ENCODE measurements at places on chromosomes 5 and 9.

- no peak for DNase-seq
Observed at GRCh38 chr9:29449306-29449705, 1876.0 kb upstream of the C9orf72 start.

DNA sequence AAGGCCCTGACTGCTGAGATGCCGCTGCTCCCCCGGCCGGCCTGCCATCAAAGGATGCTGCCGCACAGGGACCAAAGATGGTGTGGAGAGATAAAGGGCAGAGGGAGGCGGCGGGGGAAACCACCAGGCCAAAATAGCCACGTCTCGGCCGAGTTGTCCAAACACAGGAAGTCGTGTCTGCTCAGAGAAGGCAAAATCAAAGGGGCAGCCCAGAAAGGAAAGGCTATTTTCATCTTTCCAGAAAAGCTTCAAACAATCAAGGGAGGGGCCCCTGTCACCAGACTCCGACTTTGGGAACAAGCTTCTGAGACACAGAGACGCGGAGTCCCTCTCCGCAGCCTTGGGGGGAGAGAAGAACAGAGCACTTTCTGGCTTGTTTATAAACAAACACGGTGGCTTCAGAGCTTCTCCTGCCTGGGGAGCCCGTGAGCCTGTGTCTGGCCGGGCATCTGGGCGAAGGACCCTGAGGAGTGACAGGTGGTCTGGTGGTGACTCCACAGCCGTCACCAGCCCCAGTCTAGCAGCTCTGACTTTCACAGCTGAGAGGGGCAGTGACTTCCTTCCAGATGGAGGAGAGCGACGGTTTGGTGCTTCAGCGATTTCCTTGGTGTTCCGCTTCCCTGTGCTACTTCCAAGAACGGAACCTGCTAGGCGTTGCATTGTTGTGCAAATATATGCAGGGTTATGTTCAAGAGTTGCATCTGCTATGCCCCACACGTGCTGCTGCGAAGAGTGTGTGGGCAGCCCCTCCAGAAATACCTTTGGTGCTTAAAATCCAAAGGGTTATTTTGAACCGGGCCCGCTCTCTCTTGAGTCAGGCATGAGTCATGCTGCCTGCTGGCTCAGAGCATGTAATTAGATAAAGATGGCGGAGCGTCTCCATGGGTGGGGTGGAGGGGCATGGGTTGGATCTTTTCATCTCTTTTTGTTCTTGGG, 24.0 kb downstream of the ADAMTSL2 start:
- peak; percentile 59 for DNase-seq

GRCh38 chr9:136784997-136785361, 6.2 kb upstream of the TMEM141 start:
- DNase-seq = no peak

- DNase-seq = no peak
Observed at GRCh38 chr9:95047452-95048224, 269.9 kb downstream of the FANCC start.

DNA sequence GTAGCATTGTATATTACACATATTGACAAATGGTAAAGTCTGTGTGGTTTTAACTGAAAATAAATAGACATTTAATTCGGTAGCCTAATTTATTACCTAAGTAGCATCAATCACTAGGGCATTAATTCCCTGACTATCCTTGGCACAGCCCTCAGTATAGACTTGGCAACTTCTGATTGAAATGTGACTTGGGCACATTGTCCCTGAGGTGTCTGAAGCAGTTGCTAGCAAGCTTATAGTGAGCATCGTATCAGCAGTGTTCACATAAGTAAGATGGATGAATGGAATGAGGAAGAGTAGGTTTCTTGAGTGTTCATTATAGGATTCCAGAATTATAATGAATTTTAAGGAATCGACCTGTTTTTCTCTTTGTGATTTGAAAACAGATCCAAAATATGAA, 16.1 kb downstream of the LURAP1L start:
- DNase-seq = no peak

DNA sequence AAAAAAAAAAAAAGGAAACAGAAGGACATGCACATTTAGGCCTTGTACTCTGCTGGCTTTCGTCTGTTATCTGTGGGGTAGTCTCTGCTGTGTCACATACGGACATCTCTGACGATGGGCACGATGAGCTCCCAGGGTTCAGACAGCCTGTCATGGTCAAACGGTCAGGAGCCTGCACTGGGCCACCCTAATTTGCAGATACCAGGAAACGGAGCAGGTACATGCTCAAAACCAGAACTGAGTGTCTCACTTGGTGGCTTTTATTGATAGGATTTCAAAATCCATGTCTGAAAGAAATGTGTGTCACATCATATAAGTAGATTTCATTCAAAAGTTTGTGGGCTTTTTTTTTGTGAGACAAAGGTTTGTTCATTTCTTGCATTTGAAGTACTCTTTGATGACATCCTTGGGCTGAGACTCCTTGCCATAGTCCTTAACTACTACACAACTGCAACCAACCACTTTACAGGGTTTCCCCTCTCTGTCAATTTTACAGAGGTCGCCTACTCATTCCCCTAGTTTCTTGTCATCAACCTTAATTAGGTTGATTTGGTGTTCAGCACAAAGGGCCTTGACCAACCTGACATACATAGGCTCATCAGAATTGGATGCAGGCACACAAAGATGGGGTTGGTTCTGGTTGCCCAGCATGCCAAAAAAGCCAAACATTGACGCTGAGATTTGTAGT, 9.0 kb downstream of the CKMT2 start:
- DNase-seq = no peak

DNA sequence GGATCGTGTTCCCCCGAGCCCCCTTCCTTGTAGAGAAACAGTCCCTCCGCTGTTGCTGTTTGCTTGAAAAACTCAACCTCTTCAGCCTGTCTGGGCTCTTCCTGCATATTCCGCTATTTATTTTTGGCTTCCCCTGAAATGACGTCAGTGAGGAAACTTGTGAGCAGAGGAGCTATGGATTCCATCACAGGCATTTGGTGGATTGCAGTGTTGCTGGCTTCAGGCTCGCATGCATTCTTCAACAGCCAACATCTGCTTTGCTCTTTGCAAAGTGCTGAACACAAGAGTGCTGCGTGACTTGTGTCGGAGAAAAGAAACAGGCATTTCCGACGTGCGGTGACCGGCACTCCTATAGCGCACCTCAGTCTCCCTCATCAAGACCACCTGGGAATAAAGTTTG, 232.7 kb downstream of the RFK start:
- DNase-seq = no peak

DNA sequence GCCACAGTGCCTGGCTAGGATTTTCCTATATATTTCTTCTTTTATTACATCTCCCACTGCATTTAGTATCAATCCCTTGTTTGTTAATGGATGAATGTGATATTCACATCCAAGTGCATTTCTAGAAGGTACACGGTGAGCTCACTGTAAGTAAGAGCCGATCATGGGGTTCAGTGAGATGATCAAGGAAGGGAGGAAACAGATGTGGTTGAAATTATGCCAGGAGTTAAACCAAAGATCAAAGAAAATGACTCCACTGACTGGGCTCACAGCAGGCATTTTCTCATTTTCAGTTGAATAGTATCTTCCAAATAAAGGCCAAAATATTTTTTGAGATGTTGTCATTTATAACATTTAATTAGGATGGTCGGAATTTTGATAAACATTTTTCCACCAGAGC, 97.8 kb downstream of the CFAP90 start:
- DNase-seq = no peak

DNA sequence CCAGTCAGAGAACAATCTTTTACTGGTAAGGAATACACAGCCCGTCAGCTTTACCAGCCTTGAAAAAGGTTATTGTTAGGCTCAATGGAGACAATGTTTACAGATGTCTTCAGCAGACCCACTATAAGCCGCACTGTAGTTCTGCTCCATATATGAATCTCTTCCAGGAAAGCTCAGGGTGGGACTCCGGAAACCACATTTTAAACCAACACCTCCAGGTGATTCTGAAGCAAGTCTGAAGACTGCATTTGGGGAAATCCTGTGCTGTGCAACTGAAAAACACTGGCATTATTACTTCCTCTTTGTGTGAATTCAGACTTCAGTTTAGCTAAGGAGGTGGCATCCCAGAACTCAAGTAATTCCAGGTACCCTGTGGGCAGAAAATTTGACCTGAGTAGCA, 3.5 kb downstream of the GZMK start:
- no peak for DNase-seq

DNA sequence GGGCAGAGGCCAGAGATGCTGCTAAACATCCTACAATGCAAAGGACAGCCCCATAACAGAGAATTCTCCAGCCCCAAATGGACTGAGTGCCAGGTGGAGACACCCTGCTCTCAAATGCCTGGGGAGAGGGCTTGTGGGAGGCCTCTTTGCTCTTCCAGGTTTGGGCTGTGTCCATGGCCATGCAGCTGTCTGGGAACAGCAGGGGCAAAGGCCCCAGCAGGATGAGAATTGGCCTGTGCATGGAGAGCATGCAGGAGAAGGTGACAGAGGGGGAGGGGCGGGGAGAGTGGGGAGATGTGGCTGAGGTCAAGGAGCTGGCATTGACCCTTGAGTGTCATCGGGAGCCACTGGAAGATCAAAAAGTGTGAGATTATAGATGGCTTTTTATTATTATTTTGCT, 111.5 kb upstream of the ERCC6L2 start:
- no peak for DNase-seq

- no peak for DNase-seq
Observed at GRCh38 chr9:78542491-78543181, 245.7 kb downstream of the PSAT1 start.

- DNase-seq = no peak
Observed at GRCh38 chr5:131825404-131826013, 28.7 kb upstream of the FNIP1 start.

GRCh38 chr9:96505316-96505991, 55.5 kb downstream of the HABP4 start:
- DNase-seq = no peak

DNA sequence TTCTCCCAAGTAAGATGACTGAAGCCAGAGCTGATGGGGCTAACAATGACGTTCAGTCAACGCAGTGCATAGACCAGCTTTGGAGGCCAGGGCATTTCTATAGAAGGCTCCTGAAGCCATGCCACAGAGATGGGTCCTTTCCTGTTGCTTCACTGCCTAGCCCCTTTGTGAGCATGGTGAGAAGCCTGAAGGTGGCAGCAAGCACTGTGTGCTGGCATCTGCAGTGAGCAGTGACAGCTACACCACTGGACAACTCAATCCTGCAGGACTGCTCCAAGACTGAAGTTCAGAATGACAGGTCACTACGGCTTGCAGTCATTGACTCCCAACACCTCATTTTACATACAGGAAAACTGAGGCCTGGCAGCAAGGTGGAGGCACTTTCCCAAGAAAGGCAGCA, 229.0 kb downstream of the TSSK1B start:
- DNase-seq = no peak

DNA sequence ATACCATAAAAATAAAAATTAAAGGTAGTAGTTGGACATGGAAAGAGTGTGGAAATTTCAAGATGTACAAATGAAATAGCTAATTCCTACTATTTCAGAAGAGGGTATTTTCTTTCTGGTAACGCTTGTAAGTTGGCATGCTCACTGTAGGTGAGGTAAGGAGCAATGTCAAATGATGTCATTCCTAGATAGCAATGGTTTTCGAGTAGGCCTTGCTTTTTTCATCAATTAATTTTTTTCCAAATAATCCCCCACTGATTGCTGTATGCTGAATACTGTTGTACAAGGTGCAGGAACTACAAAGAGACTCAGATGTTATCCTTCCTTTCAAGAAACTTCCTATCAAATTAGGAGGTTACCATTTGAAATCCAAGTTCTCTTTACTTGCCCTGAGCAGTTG, 928 bp upstream of the SELENOP start:
- DNase-seq = peak; percentile 37

GRCh38 chr9:69549310-69550202, 122.6 kb downstream of the APBA1 start:
- peak; percentile 61 for DNase-seq

DNA sequence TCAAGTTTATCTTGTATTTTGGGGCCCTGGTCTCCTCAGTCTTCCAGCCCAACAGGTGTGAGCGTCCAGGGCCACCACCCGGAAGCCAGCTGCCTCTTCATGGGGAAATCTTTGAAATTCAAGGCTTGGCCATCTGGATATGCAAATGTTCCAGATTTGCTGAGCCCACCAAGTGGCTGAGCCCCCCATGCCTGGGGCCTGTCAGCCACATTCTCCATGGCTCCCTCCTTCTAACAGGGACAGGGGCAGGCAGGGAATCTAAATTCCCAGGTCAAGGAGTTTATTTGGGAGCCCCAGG, 14.2 kb upstream of the CXXC5 start:
- no peak for DNase-seq

GRCh38 chr5:110476164-110476563, 250.3 kb downstream of the TMEM232 start:
- no peak for DNase-seq

DNA sequence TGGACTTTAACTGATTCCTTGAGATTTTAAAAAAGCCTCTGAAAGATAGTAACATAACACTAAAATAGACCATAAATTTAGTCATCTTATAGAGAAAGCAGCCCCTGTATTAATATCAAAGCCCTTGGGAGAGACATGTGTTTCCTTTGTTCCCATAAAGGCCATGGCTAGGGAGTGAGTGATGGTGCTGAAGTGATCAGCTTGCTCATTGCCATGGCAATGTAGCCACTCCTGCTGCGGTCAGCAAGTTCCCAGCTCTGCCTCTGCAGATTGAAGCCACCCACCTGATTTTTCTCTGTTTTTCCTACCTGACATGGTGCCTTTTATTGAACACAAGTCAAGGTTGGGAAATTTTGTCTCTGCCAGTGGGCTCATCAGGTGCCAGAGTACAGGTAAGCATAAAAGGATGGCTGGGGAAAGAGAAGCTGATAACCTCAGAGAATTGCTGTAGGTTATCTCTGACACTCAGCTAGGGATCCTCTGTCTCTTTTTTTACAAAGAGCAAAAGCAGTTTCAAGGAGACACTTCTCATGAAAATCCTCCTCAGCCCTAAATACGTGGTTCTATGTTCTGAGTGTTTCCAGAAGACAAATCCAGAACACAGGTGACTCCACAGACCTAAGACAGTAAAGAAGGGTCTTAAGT, 296.3 kb upstream of the NMUR2 start:
- DNase-seq = no peak

DNA sequence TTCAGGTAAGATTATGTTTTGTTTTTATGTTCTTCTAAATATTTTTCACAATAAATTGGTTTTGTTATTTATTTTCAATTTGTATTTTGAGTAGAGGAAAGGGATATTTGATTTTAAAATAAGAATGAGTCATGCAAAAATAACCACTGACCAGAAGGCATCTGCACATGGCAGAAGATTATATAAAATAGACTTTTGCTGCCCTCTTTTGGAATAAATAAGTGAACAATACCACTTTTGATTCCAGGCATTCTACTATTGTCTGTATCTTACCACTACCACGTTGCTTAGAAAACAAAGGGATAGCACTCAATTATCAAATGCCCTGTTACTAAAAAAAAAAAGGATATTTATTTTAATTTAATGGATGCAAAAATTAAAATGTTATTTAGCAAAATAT, 227.3 kb upstream of the ITGA1 start:
- DNase-seq = peak; percentile 37

DNA sequence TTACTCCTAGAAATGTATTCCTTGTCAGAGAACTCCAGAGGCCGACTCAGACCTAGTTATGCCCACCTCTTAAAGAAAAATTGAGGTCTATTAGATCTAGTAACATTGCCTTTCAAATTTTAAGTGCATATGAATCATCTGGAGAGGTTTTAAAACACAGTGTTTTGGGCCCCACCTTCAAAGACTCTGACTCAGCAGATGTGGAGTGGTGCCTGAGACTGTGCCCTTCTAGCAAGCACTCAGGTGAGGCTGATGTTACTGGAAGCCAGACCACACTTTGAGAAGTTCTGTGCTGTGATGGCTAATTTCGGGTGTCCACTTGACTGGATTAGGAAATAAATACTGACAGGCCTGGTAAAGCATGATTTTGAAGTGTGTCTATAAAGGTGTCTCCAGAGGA, 10.6 kb downstream of the FOXB2 start:
- no peak for DNase-seq
